Thyroid gland (tissue), 4 donors: ENCODE measurements at places on chromosomes 5 and 9.

GRCh38 chr5:8984386-8984785 lies 561.5 kb downstream of the SEMA5A start:
- no peak for DNase-seq

GRCh38 chr9:95311961-95312360 lies 5.5 kb downstream of the FANCC start:
- no peak for DNase-seq

GRCh38 chr9:91549177-91549576 lies 125.5 kb upstream of the NFIL3 start:
- DNase-seq, result no peak

- no peak for DNase-seq
Measured at GRCh38 chr5:176994460-176995121, 12.0 kb downstream of the UIMC1 start.

- no peak for DNase-seq
Measured at GRCh38 chr5:56313004-56313531, 79.9 kb upstream of the ANKRD55 start.

- DNase-seq, result no peak
Measured at GRCh38 chr5:141272906-141273305, 27.7 kb downstream of the PCDHB15 start.

- no peak for DNase-seq
Measured at GRCh38 chr5:109354761-109355160, 55.0 kb downstream of the PJA2 start.

- no peak for DNase-seq
Measured at GRCh38 chr5:155091768-155092717, 78.5 kb downstream of the KIF4B start.

DNA sequence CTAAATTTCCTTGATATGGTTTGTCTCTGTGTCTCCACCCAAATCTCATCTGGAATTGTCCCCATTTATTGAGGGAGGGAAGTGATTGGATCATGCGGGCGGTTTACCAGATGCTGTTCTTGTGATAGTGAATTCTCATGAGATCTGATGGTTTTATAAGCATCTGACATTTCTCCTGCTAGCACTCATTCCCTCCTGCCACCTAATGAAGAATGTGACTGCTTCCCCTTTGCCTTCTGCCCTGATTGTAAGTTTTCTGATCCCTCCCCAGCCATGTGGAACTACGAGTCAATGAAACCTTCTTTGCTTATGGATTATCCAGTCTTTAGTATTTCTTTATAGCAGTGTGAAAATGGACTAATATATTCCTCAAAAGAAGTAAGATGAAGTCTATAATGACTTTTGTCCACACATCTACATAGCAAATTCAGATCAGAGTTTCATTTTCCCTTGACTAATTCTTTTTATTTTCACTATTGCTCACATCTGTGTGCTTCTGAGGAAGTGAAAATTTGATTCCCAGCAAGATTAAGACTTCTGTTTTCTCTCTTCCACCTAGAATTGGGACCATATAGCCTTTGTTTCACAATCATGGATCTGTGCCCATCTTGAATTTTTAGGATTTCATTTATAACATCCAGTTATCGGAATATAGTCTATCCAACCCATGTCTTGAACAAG lies 393.5 kb downstream of the DMAC1 start:
- no peak for DNase-seq

DNA sequence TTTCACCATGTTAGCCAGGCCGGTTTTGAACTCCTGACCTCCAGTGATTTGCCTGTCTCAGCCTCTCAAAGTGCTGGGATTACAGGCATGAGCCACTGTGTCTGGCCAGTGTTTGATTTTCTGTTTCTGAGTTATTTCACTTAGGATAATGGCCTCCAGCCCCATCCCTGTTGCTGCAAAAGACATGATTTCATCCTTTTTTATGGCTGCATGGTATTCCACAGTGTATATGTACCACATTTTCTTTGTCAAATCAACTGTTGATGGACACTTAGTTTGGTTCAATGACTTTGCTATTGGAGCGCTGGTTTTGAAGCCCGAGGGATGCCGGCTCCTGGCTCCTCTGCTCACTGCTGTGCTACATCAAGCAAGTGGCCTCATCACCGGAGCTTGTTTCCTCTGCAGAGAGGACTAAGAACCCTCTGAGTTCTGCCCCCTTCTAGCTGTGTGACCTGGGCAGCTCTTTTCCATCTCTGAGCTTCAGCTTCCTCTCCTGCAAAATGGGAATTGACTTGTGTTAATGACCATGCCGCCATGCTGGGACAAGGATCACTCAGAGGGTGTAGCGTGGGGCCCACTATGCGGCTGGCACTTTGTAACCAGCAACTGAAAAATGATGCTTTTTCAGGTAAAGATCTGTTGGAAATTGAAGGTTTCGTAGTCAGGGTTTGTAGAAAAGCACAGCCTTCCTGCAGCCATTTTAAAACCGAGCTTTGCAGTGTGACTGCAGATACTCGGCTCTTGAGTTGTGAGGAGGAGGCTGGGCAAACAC lies 4.6 kb upstream of the NEURL1B start:
- no peak for DNase-seq

GRCh38 chr5:78953092-78953800 lies 31.9 kb downstream of the ARSB start:
- DNase-seq, result no peak

GRCh38 chr9:97363661-97364299 lies 48.1 kb upstream of the TDRD7 start:
- no peak for DNase-seq

DNA sequence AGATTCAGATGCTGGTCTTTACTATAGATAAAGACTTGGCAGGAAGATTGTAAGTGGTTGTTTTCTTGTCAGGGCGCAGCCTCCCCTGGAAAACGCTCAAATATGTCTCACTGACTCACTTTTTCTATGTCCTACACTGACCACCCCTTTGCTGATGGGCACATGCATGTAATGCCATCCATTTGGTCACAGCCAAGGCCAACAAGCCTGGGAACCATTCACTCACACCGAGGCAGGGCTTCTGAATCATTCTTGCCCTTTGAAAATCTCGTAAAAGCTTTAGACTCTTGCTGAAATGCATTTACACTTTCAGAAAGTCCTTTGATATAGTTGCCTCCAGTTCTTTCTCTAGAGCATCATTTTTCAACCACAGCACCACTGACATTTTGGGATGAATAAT lies 249.4 kb downstream of the ACTL7B start:
- DNase-seq, result no peak

DNA sequence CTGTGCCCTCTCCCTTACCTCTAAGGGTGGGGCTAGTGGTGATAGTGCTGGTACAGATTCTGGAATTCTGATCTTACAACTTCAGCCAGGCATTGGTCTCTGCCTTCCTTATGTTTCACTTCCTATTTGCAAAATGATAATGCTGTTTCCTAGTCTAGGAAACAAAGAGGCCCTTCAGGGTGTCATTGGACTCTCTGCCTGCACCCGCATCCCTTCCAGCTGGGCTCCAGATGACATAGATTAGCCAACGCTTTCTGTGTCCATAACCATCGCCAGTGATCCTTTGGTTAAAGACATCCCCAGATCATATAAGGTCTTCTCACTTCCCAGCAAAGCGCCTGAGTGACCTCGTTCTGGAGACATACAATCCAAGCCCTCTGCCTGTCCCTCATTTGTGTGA lies 180.7 kb downstream of the ERCC6L2 start:
- DNase-seq, result no peak

- no peak for DNase-seq
Measured at GRCh38 chr9:137234055-137234697, 3.5 kb downstream of the SLC34A3 start.
